ENCODE measurements at places on chromosomes 7 and 10.

- no peak for DNase-seq
These were observed 3.8 kb downstream of the FAM13C start for GRCh38 chr10:59358576-59358975.

DNA sequence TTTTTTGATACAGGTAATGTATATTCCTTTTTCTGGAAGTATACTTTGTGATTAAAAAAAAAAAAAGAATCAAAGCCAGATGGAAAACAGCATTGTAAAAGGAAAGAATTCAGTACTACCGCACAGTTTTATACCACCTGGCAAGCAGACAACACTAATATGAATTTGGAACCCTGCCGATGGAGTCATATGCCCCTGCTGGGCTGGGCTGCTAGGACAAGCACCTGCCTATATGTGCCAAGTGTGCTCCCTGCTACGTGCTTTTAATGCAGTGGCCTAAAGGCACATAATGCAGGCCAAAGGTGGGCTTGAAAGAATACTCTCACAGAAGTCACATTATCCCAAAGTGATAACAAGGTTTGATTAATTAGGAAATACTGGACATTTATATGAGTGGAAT lies 29.8 kb upstream of the WAC start:
- DNase-seq: peak; percentile 16

GRCh38 chr7:29345590-29345989 lies 151.0 kb downstream of the CHN2 start:
- peak; percentile 81 for DNase-seq

DNA sequence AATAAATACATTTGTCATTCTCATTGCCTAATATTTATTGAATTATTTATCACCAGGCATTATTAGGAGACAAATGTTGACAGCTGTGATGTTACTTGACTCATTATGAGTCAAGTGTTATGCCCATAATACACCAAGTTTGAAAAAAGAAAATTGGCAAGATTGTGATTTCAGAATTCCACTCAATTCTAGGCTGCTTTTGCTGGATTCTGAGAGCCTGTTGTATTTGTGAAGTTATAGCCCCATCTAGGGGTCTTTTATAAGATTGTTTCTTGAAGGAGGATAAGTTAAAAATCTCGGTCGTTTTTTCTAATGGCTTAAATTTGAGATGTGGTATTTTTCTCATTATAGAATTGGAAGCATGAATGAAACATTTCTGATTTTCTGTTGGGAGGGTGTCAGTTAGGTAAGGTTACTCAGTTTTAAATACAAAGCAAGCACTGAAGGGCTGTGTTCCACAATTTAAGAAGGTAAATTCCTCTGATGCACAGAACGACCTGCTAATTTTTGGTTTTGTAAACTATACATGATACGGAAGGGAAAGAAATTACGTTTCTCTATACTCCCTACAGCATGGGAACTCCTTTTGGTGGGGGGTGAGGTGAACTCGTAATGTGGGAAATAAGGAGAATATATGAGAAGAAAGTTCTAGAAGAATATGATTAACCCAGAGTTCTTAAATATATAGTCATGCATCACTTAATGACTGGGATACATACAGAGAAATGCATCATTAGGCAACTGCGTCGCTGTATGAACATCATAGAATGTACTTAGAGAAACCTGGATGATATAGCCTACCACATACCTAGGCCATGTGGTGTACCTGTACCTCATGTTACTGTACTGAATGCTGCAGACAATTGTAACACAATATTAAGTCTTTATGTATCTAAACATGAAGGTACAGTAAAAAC lies 2.6 kb downstream of the STK31 start:
- DNase-seq: no peak

DNA sequence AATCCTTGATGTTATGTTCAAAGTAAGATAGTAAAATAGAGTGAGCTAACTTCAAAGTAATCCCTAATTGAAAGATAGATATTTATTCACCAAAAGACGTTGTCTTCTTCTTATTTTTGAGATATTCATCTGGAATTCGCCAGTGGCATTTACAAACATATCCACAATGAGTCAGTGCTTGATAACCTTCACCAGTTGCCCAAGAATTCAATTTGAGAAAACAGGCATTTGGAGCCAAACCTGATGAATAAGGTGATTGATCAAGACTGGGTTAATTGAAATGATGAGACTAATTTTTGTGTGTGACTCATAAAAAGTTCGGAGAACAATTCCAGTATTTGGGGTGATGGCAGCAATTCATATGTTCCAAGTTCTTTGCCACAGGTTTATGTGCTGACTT lies 344.0 kb downstream of the ARL4A start:
- DNase-seq: no peak

GRCh38 chr7:146090023-146090645 lies 26.5 kb upstream of the CNTNAP2 start:
- DNase-seq: peak; percentile 1

GRCh38 chr7:94481279-94481678 lies 28.3 kb upstream of the CASD1 start:
- no peak for DNase-seq

DNA sequence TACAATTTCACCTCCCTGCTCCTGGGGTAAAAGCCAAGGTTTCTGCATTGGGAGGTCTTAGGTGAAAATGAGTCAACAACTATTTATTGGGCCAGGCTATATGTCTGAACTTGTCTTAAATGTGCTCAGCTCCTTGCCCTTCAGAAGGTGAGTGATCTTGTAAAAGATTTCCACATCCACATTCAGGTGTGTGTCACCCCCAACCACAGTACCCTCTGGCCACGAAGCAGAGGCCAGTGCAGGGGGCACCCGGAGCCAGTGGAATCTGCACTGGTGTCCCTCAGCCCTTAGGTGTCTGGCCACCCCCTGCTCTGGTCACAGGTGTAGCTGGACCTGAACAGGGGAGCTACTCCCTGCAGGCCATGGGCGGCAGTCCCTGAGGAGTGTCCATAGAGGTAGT lies 198.5 kb downstream of the PAXIP1 start:
- no peak for DNase-seq

DNA sequence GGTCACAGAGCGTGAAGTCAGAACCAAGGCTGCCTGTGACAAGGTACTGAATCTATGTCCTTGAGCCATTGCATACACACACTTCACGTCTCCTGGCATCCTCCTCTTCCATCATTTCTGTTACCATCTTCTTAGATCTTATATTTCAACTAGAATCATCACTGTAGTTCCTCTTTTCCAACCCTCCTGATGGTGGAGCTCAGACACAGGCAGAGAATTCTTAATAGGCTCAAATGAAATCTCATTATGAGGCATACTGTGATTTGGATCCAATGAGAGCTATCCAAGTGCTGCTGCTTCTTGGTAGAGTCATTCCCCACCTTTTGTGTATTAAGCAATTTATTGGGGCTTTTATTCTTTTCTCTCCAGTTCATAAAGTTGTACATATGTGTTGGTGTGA lies 113.2 kb downstream of the CALCR start:
- DNase-seq: no peak
